ENCODE measurements at places on chromosomes 6 and 20. TPM values are rescaled to one million over a fixed set of nuclear protein-coding genes. Genes with fewer than 3 reads are reported as not detected.

DNAH8 gene
- 0.07 TPM for polyA plus RNA-seq

AKAP12 gene
- 20.1 TPM for polyA plus RNA-seq

CASS4 gene
- polyA plus RNA-seq, result not detected

FRMD1 gene
- polyA plus RNA-seq, result not detected

BFSP1 gene
- polyA plus RNA-seq, result 1.3 TPM

RAB44 gene
- not detected for polyA plus RNA-seq

MOG gene
- not detected for polyA plus RNA-seq

MYLK2 gene
- polyA plus RNA-seq, result 0.22 TPM

BPIFB1 gene
- not detected for polyA plus RNA-seq

EPPIN gene
- polyA plus RNA-seq, result not detected

MCM9 gene
- 7.8 TPM for polyA plus RNA-seq

PRSS35 gene
- polyA plus RNA-seq, result 0.32 TPM

MYCT1 gene
- polyA plus RNA-seq, result not detected

INSM1 gene
- polyA plus RNA-seq, result 9.4 TPM

PGC gene
- polyA plus RNA-seq, result not detected

LRRC73 gene
- 4.7 TPM for polyA plus RNA-seq

TGM3 gene
- 0.10 TPM for polyA plus RNA-seq

SRSF12 gene
- polyA plus RNA-seq, result 42.1 TPM

FERMT1 gene
- polyA plus RNA-seq, result 0.16 TPM

ADGRG6 gene
- 0.37 TPM for polyA plus RNA-seq

SLC17A3 gene
- not detected for polyA plus RNA-seq

MYH7B gene
- polyA plus RNA-seq, result 0.18 TPM

RMND1 gene
- 35.3 TPM for polyA plus RNA-seq

PPIL6 gene
- 11.8 TPM for polyA plus RNA-seq

WFDC11 gene
- not detected for polyA plus RNA-seq

KCNB1 gene
- 3.6 TPM for polyA plus RNA-seq

ZBP1 gene
- not detected for polyA plus RNA-seq

HLA-DRA gene
- not detected for polyA plus RNA-seq

KATNA1 gene
- polyA plus RNA-seq, result 32.2 TPM

POPDC3 gene
- not detected for polyA plus RNA-seq

MAK gene
- polyA plus RNA-seq, result not detected

EYS gene
- polyA plus RNA-seq, result 0.38 TPM

Measured in neural cell (in vitro differentiated cells).